ENCODE measurements at places on chromosomes 2 and 18. TPM values are rescaled to one million over a fixed set of nuclear protein-coding genes. Genes with fewer than 3 reads are reported as not detected.

Gene GPC1
- total RNA-seq = 2.4 TPM

Gene SIX3
- not detected for total RNA-seq

DNA sequence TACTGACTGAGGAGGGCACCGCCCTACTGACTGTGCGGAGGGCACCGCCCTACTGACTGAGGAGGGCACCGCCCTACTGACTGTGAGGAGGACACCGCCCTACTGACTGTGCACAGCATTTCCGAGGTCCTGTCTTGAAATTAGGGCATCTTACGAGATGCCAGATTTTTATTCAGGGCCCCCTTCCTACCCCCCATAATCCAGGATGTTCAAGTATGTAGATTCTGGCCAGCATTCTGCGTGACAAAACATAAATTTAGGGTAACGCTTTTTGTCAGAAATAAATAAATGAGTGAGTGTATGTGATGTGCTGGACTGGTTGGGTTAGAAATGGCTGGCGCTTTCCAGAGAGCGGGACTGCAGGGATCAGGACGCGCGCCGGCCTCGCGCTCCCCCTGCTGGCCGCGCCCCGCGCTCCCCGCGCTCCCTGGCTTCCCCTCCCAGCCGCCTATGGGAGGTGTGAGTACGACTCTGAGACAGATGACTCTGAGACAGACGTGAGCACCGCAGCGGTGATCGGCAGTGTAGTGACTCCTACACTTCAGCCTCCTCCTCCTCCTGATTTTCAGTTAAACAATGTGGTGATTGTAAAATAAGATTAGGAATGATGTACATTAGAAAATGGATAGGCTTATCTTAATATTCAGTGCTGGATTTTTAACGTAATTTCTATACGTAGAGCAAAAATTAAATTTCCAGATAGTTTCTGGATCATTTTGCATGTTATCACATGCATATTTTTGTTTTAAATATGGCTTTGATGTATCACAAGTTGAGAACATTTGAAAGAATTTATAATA, 149.2 kb upstream of the NFATC1 start:
- DNase-seq = peak; percentile 58

GRCh38 chr2:232211743-232212686, 166.5 kb upstream of the ALPP start:
- DNase-seq = no peak

DNA sequence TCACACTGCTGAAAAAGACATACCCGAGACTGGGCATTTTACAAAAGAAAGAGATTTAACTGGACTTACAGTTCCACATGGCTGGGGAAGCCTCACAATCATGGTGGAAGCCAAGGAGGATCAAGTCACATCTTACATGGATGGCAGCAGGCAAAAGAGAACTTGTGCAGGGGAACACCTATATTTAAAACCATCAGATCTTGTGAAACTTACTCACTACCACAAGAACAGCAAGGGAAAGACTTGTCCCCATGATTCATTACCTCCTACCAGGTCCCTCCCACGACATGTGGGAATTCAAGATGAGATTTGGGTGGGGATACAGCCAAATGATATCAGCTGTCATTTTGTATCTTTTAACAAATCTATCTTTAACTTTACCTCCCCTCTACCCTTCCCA, 251.1 kb upstream of the RASGRP3 start:
- no peak for DNase-seq

Gene KLHL29
- 0.11 TPM for total RNA-seq

GRCh38 chr2:174117951-174118930, 130.1 kb downstream of the OLA1 start:
- no peak for DNase-seq

DNA sequence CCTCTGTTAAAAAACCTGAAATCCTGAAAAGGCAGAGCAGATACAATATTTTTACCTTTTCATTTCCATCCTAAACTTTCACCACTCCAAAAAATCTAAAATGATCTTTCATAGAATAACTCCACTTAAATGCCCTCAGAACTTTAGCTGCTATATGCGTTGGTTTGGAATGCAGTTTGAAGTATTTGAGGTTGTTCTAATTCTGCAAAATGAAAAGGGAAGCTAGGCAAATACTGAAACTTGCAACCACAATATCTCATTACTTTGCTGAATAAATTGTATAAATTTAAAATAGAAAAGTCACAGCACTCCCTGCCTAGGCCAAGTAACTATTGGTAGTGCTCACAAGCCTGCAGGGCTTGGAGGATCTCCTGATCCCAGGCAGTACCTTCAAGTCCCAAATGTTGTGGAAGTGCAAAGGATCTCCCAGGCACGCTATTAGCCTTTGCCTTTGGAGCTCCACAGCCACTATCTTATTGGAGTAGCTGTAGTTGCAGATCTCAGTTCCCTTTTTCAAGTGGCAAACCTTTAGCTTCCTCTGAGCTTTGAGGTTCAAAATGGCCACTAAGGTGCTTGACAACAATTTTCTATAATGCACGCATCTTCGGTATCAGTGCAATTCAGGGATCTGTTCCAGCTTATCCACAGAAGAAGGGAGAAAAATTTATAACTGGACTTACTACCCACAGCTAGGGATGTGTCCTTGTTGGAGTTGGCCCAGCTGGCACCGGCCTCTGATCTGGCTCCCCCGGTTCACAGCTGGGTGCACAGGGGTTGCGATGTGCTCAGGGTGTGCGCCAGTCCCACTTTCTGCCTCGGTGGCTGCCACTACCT, 43.4 kb upstream of the ANKRD62 start:
- DNase-seq = no peak

GRCh38 chr2:167844714-167845530, 402.5 kb downstream of the STK39 start:
- DNase-seq = no peak

DNA sequence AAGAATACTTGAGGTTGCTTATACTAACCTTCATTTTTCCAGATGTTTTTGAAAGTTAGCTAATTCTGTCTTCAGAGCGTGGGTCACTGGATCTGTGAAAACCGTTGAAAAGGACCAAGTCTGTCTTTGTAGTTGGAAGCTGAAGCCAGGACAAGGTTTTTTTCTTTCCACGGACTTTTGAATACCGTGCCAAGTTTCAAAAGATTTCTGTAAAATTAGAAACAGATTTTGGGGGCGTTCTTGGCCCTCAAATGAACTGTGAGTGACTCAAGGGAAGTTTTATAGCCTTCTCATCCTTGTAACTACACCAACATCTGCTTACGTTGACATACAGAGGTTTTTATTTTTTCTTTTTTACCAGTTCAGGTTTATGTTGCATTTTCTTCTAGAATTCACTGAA, at the start of gene FAP:
TSS of gene FAP (minus strand) at position 152 of the 400 bp plus-strand sequence. CDS start at position 34, 118 bp downstream.
- no peak for DNase-seq

Gene GRB14
- total RNA-seq = not detected

Gene CYS1
- total RNA-seq = 0.20 TPM

DNA sequence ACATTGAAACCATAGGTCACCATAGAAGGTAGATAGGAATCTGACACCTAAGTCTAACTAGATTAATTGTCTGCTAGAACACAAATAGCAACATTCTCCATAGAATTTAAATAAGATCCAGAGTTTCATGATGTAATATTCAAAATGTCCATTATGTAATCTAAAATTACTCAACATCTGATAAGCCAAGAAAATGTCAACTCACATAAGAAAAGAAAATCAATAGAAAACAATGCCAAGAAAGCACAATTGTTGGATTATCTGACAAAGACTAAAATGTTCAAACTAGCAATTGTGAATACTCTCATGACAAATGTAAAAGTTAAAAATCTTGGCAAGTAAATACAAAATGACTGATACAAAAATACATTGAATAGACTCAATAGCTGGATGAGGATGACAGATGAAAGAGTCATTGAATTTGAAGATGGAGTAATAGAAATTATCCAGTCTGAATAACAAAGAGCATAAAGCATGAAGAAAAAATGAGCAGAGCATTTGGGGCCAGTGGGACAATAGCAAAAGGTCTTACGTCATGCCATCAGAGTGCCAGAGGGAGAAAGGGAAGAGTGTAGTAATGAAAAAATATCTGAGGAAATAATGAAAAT, 358.6 kb downstream of the METTL4 start:
- no peak for DNase-seq

GRCh38 chr2:138652378-138652777, 127.8 kb downstream of the NXPH2 start:
- DNase-seq = no peak

DNA sequence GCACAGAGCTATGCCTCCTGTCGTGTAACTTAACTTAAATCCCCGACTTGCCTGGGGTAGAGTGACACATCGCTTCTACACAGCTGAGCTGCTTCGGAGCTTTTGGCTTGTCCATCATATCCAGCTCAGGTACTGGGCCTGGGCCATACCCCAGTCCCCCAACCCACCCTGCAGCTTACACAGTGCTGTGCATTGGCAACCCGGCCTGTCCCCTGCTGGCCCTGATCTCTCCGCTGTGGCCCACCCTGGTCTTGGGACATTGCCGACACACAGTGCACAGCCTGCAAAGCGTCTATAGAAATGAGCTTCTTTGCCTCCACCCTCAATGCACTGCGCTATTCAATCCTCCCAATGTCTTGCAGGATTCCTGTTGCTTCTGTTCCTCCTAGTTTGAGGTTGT, 342.8 kb upstream of the RAB6C start:
- no peak for DNase-seq

DNA sequence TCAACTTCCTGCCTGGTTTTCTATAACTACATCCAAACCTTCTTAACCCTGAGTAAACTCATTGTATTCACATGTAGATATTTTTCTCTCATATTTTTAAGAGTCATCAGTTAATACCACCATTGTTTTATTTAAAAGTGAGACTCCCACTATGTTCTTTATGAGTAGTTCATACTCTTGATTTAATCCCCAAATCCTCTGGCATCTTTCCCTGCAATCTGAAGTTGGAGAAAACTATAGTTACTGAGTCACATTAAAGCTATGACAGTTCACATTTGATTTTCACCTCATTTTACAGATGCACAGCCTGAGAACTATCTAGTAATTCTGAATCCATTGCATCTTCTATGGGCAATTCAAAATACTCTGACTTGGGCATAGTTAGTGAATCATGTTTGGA, 1358.7 kb upstream of the NRXN1 start:
- DNase-seq = no peak

- no peak for DNase-seq
Observed at GRCh38 chr2:29460190-29460589, 345.0 kb downstream of the CLIP4 start.

Data from CD8-positive, alpha-beta memory T cell (primary cell).